ENCODE measurements at places on chromosomes 16 and 17.

- DNase-seq = peak; percentile 46
Observed at GRCh38 chr16:10992797-10993196, 48.4 kb downstream of the CLEC16A start.

DNA sequence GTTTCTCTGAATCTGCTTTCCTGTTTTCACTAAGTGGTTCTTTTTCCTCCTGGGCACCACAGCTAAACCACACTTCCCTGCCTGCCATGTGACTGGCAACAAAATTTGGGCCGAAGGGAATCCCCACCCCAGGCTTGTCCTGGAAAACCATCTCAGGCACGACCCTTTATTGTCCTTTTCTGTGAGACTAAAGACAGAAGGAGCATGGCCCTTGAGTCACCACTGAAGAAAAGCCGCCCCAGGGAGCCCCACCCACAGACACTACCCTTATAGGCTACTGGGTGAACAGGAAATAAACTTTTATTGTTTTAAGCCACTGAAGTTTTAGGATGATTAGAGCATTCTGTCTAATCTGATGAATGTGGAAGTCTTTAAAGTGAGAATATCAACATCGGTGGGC, 88.6 kb upstream of the BRD7 start:
- DNase-seq = no peak

DNA sequence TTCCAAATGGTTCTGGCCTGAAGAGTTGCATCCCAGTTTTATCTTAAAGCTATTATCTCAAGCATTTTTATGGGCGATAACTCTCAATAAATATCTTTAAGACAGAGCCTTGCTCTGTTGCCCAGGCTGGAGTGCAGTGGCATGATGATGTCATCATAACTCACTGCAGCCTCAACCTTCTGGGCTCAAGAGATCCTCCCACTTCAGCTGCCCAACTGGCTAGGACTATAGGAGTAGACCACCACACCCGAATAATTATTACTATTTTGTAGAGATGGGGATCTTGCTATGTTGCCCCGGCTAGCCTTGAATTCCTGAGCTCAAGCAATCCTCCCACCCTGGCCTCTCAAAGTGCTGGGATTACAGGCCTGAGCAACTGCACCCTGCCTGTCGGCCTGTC, 26.1 kb upstream of the CYTH1 start:
- DNase-seq = no peak

DNA sequence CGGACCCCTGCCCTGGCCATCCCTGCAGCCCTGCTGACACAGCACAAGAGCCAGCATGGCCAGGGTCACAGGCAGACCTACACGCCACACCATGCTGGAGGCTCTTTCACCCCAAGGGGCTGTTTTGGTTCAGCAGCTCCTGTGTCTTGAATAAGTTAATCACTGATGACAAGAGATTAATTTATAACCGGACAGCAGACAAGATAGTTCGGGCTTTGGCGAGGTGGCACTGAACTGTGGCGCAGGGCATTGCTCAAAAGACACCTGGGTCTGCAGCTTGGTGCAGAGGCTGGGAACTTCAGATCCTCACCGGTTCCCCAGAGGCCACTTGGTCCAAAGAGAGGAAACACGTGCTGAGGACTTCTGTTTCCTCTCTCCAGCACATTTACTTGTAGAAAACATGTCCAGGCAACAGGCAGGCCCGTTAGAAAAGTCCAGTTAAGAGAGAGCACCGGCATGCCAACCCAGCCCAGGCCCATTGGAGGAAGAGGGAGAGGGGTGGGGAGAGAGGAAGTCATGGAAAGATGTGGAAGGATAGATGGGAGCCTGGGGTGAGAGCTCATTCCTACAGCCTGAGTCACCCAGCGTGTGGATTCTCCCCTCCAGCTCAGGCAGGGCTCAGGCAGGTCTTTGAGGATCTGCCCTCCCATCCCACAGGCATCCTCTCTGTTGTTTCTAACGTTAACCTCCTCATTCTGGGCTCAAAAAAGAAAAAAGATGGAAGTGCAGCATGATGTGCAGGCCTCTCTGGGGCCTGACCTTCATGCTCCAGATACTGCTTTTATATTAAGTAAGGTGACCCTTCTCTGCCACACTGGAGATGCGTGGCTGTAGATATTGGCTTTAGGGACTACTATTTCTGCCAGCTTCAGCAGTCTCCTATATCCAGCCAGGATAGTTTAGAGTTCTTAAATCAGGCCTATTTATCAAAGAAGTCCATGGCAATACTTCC, 80.0 kb upstream of the HNF1B start:
- DNase-seq = no peak

DNA sequence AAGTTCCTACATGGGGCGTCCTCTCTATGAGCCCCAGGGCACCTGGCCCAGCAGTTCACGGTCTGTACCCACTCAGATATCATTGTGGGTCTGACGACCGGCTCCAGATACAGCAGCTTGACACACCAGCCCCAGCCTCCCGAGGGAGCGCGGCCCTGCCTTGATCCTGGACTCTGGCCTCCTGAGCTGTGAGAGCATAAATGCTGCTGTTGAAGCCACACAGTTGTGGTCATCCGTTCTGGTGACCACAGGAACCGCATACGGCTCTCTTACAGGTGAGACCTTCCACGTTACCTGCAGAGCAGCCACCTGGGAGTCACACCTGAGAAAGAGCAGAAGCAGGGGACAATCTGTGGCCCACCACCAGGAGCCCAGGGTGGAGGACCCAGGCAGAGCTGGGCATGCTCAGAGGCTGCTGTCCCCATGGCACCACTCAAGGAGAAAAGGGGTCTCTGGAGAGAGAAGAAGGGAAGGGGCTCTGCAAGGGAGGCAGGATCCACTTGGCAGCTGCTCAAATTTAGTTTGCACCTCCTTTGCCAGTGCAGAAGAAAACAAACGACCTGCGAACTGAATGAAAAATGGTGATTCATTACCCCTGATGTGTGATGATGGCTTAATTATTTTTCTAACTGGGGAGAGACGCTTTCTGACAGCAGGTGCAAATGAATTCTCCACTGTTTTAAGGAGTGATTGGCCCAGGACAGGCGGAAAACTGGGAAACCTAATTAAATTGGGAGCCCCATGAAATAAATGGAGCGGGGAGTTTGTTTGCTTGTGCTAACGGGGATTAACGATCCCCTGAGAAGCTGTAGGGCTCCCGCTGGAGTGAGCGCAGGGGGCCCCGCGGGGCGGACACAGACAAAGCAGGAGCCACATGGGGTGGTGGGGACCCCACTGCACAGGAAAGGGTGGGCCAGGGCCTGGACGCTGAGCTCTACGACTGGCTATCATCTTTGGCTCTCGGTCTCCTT, 208.9 kb downstream of the RBFOX3 start:
- DNase-seq = no peak

GRCh38 chr16:75570396-75571065, 4.4 kb downstream of the GABARAPL2 start:
- no peak for DNase-seq

GRCh38 chr16:78126662-78127061, 27.2 kb downstream of the WWOX start:
- no peak for DNase-seq

- no peak for DNase-seq
Observed at GRCh38 chr17:80666867-80667266, 122.2 kb downstream of the RPTOR start.

GRCh38 chr17:73983621-73984400, 219.7 kb upstream of the RPL38 start:
- no peak for DNase-seq

- DNase-seq = no peak
Observed at GRCh38 chr16:88320947-88321634, 61.7 kb upstream of the ZNF469 start.

Data from activated naive CD4-positive, alpha-beta T cell treated with anti-CD3 and anti-CD28 coated beads, Interleukin-2, amount 10 ng/mL, durations not matched to agents 7 days and 5 days (primary cell).